ENCODE measurements at places on chromosomes 5 and 9.

DNA sequence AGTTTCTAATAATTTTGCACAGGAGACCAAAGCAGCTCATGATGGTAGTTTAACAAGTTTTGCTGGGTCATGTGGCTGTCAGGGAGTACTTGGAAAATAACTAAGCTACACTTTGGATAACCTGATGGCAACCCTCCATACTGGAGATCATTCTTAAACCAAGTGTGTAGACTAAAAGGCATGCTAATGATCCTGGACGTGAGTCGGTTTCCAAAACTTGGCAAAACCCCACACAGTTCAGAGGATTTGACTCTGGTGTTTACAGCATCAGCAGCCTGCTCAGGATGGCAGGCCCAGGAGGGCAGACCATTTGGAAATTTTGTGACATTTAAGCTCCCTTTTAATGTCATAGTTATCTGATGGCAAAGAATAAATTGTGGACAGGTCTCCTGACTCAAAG is 196.5 kb upstream of the EFNA5 start:
- no peak for DNase-seq

DNA sequence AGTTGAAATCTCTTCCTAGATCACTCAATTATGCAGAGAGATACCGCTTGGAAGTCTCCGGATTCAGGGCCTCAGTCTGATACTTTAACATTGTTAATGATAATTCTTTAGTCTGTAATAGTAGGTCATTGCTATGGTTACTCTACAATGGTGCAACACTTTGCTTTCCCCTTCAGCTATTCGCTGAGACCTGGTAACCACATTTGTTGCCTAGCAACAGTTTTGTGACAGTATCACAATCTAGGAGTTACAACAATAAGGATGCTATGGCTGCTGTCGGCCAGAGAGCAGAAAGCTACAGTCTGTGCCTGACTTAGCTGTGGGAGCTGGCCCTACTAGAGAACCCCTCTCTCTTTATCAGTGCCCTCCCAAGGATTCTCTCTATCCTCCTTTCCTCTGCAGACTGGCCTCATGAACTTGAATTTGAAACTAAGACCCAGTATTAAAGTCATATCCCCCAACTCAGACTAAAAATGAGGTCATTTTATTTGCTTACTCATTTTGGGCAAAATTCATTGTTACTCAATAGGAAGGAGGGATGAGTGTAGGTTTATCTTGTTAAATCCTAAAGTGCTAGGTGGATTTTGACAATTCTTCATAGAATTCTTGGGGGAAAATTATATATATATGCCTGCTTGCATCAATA is 39.3 kb downstream of the NR2F1 start:
- no peak for DNase-seq

- DNase-seq, result no peak
Measured at GRCh38 chr5:57862471-57862911, 379.9 kb upstream of the ACTBL2 start.

DNA sequence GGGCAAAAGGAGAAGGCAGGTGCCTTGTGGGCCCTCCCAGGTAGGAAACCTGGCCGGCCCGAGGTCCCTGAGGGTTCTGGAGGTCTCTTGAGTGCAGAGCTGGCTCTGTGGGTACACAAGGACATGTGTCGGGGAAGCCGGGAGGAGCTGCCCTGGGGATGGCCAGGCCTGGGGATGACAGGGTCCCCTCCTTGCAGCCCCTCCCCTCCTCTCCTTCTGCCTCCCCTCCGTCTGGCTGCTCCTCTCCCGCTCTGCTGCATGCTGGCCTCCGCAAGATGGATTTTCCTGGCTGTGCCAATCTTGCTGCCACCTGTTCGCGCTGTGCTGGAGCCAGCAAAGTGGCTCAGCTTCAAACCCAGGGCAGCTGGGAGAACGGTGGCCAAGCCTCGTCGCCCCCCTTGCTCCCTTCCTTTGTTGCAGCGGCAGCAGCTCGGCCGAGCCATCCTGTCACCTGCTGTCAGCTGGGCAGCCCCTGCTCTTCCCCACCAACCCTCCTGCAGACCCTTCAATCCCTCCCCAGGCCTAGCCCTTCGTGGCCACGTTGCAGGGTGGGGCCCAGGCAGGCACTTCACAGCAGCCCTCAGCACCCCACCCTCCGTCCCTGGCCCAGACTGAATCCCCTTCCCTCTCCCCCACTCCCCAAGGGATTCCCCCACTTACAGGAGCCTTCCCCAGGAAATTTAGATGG is 17.6 kb upstream of the UNC5A start:
- DNase-seq, result no peak

DNA sequence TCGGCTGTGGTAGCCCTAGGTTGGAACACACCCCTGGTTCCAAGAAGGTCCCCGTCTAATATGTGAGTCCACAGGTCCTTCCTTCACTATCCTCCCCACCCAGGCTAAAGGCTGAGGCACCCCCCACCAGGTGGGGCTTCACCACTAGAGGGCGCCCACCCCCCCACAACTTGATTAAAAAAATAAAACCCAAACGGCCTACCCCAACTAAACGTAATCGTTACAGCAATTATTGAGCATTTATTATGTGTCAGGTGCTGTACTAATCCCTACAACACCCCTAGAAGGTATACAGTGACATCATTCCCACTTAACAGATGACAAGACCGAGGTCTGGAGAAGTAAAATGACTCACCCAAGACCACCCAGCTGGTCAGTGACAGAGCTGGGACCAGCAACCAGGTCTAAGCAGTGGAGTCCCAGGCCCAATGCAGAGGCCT is 65.0 kb downstream of the FGF18 start:
- DNase-seq, result no peak

DNA sequence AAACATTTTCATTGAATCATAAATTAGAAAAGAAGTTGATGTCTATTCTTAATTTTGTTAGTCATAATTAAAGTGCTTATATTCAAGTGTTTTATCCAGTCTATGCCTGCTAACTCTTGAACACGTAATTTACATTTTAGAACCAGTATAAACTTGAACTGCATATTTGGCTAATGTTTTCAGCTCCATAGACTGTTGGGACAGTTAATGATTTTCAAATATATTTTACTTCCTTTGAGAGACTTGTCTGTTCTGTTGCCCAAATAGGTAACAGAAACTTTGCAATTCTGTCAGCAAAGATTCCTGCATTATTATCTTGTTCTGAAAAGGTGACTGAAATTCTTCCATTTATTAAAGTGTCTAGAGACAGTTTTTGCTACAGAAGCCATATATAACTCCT is 7.8 kb downstream of the ITGA2 start:
- no peak for DNase-seq

- DNase-seq, result no peak
Measured at GRCh38 chr5:180376511-180376910, 23.4 kb upstream of the GFPT2 start.

- DNase-seq, result no peak
Measured at GRCh38 chr5:106474066-106474465, 1196.7 kb downstream of the EFNA5 start.

DNA sequence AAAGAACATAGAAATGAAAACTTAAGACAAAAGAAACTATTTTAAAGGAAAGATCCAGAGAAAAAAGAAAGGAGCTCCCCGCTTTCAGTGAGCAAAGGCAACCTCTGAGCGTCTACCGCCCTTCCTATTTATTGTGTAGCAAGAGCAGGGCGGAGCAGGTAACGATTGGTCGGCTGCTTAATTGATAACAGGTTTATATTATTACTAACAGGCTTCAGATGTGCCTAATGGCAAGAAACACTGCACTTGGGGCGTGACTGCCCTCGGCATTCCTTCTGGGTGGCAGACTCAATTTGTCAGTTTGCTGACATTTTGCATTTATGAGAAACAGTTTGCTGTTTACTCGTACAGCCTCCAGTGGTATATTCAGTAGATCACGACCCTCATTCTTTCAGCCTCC is 482.7 kb upstream of the C9orf72 start:
- DNase-seq, result no peak
